ENCODE measurements at places on chromosomes 16 and 17.
A peak's percentile ranks its signal among the peaks of the same experiment; 100 is the strongest.

GRCh38 chr16:66065925-66066324 lies 300.6 kb upstream of the CDH5 start:
- no peak for DNase-seq

DNA sequence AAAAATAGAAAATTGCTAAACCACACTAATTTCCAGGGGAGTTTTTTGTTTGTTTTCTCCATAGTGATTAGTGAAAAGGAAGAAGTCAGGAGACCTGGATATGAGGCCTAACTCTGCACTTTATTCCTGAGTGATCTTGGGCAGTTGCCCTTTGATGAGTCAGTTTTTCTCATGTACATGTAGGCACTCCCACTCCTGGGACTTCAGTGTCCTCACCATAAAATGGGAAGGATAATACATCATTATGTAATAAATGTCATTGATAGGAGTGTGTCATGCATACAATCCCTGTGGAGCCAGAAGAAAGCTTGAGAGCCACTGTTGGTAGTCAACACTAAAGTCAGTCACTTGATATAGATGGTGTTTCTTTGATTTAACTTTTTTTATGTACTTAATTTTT lies 32.5 kb downstream of the WIPF2 start:
- DNase-seq: no peak

DNA sequence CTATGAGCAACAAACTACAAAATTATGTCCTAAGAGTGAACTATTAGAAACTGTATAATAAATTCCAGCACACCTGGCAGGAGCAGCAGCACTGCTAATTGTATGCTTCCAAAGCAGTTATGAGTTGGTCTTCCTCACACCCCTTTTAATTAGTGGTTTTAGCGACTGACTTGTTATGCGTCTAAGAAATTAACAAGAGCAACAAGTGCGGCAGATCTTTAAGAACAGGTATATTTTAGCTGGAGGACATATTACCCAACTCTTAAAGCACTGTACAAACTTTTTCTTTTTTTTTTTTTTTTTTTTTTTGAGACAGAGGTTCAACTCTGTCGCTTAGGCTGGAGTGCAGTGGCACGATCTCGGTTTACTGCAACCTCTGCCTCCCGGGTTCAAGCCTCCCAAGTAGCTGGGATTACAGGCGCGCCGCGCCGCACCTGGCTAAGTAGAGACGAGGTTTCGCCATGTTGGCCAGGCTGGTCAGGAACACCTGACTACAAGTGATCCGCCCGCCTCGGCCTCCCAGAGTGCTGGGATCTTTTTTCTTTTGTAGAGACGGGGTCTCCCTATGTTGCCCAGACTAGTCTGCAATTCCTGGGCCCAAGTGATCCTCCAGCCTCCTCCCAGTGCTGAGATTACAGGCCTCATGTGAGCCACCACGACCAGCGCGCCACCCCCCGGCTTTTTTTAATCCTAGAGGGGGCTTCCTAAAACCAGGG lies 1.6 kb upstream of the FBXL20 start:
- no peak for DNase-seq

DNA sequence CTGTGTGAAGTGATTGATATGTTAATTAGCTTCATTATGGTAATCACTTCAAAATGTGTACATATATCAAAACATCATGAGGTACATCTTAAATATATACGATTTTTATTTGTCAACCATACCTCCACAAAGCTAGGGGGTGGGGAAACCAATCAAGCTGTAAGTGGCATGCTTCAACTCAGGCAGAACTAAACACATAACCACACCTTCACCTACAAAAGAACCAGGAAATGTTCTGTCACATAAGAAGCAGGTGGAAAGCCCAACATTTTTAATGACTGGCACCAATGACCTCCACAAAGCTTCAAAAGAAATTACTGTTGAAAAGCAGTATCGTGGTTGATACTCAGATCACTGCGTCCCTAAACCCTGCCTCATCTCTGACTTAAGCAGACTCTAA lies 867.7 kb upstream of the EEF2KMT start:
- DNase-seq: no peak

GRCh38 chr17:75563063-75563758 lies 24.4 kb upstream of the MYO15B start:
- no peak for DNase-seq

- DNase-seq: no peak
Measured at GRCh38 chr16:54282928-54283724, 3.5 kb downstream of the IRX3 start.

GRCh38 chr17:31405890-31406371 lies 14.5 kb downstream of the RAB11FIP4 start:
- DNase-seq: peak; percentile 27

DNA sequence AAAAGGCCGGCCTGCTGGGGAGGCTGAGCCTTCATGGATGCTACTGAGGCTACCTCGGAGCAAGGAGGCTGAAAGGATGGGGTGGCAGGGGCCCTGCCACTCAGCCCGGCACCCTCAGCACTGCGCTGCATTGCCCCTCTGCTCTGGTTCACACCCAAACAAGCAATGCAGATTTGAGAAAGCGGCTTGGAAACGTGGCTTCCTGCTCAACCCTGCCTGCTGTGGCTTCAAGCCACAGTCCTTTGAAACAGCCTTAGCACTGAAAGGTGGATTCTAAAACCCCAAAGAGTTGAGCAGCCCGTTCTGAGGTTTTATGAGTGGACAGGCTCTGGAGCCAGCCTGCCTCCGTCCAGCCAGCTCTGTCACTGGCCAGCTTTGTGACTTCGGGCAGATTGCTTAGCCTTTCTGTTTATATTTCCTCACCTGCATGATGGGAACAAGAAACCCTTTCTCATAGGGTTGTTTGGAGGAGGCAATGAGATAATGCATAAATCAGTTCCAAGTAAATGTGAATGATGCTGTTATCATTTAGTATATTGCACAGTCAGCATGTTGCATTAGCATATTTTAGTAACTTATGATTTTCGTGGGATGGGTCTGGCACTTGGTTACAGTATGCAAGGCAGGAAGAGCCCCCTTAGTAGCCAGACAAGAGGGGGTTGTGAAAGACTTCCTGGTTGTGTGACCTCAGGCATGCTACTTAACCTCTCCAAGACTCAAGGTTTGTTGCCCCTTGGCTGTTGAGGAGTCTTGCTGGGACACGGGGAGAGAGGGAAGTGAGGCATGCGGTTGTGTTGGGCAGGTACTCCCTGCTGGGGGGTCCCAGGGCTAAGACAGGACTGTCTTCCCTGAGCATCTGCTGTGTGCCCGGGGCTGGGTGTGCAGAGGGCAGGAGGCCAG lies 23.6 kb downstream of the CRISPLD2 start:
- no peak for DNase-seq

DNA sequence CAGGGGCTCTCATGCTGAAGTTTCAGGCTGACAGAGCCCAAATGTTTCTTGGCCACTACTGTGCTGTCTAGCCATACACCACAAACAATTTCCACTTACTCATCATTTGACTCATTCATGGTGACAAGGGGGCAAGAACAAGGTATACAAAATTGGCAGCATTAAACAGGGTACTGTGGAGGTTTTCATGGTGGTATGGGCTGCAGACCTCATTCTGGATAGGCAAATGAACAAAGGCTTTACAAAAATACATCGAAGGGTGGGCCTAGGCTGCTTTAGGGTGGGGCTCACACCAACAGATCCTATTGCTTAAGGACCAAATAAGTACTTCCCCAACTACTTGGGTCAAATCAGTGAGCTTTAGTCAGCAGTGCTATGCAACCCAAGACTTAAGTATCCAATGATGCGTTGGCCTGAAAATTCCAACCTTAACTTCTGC lies 53.0 kb downstream of the N4BP1 start:
- DNase-seq: no peak

DNA sequence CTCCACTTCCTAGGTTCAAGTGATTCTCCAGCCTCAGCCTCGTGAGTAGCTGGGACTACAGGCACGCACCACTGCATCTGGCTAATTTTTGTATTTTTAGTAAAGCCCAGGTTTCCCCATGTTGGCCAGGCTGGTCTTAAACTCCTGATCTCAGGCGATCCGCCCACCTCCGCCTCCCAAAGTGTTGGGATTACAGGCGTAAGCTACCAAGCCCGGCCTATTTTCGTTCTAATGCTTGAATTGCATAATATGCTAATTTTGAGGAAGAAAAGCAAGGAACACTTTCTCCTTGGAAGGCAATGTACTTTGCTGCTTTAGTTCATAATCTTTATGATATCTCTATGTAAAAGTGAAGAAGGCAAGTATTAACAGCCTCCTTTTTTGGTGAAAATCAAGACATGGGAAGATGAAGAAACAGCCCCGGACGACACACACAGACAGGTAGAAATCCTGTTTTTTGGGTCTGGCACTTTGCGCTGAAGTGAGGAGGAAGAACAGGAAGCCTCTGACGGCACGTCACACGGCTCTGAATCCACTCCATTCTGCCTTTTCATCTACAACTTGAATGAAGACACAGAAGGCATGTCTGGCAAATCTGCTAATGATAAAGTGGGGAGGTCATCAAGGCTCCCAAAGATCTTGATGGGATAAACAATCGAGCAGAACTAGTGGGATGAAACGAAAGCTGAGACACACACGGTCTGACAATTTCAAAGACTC lies 24.9 kb downstream of the VPS53 start:
- no peak for DNase-seq

GRCh38 chr16:4944333-4945281 lies 7.7 kb upstream of the PPL start:
- no peak for DNase-seq

DNA sequence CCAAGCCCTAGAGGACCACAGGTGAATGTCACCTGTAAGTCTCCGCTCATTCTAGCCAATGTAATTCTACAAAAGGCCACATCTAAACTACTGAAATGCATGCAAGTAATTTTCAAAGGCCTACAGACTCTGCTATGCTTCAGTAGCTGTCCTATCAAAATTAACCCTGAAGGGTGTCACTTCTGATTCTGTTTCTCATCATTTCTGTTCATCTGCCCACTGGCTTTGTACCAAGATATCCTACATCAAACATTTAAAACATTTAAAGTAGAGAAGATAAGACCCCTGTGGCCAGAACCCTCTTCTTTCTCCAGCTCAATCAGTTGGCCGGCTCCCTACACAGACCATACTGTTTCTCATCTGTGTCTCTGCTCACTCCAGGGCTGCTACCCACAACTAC lies 21.5 kb downstream of the PHF12 start:
- no peak for DNase-seq

DNA sequence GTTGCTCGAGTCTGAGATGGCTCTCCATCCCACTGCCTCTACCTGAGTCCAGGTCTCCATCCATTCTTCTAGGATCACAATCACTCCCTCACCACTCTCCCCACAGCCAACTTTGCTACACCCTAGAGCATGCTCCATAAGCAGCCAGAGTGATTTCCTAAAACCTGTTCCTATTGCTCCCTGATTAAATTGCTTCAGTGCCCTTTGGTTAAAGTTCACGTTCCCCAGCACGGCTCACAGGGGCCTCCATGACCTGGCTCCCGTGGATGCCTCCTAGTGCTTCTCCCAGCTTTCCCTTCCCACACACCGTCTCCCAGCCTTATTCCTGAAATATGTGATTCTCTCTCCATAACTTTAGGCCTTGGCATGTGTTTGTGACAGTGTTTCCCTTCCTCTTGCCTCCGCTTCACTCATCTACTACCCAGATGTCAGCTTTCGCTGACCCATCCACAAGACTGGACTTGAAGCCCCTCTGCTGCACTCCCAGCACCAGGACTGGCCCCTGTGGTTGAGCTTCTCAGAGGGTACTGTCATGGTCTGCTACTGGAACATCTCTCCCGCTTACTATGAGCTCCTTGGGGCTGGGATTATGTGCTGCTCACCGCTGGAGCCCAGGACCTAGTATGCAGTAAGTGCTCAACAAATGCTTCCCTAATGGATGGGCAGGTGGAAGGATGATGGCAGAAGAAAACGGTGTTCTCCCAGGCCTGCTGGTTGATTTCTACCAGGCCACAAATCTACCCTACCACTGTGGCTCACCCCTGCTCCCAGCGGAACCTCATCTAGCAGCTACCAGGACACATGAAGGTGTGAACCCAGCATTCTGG lies 17.9 kb downstream of the MYO18A start:
- no peak for DNase-seq
